ENCODE measurements at places on chromosomes 1 and 21.

- DNase-seq = no peak
Measured at GRCh38 chr1:228953207-228953606, 217.9 kb downstream of the RHOU start.

DNA sequence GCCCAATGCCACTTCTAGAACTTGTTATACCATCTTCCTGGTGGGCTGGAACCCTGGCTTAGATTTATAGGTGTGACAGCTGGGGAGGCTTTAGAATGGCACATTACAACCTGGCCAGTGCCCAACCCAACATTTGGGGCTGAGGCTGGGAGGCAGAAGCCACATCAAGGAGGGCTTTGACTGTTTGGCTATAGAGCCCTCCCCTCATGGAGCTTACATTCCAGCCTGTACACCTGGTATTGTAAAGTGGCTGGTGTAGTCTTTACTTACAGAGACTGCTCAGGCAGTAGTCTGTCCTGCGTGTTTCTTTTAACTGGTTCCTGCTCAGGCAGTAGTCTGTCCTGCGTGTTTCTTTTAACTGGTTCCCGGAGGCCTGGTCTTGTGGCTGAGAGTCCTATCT is 10.0 kb upstream of the SLC2A1 start:
- DNase-seq = no peak

- DNase-seq = peak; percentile 25
Measured at GRCh38 chr1:192951691-192952460, 107.3 kb downstream of the UCHL5 start.

- DNase-seq = peak; percentile 41
Measured at GRCh38 chr1:31937300-31938183, 626 bp downstream of the PTP4A2 start.

- no peak for DNase-seq
Measured at GRCh38 chr21:45468051-45468970, 63.3 kb downstream of the COL18A1 start.

DNA sequence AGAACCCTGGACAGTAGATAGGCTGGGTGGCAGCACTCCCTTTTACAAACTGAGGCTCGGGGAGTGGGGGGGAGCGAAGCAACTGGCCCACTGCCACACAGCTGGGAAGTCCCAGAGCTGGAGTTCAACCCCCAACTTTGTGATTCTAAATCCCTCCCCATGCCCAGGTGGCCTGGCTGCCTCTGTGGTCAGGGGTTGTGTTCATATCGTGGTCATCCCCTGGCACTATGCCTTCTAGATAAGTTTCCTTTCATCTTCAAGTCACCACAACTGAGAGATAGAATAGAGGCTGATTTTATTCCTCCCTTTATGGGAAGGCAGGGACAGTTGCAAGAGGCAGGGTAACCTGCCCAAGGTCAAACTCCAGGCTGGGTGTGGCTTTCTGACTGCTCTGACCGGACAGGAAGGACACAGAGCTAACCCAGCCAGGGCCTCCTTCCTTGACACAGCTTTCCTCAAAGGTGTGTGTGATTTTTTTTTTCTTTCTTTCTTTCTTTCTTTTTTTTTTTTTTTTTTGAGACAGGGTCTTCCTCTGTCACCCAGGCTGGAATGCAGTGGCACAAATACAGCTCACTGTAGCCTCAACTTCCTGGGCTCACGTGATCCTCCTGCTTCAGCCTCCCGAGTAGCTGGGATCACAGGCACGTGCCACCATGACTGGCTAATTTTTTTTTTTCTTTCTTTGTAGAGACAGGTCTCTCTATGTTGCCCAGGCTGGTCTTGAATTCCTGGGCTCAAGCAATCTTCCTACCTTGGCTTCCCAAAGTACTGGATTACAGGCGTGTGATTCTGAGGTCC is 18.4 kb upstream of the TNFRSF1B start:
- no peak for DNase-seq

GRCh38 chr1:218959784-218960183 is 213.9 kb upstream of the LYPLAL1 start:
- no peak for DNase-seq

DNA sequence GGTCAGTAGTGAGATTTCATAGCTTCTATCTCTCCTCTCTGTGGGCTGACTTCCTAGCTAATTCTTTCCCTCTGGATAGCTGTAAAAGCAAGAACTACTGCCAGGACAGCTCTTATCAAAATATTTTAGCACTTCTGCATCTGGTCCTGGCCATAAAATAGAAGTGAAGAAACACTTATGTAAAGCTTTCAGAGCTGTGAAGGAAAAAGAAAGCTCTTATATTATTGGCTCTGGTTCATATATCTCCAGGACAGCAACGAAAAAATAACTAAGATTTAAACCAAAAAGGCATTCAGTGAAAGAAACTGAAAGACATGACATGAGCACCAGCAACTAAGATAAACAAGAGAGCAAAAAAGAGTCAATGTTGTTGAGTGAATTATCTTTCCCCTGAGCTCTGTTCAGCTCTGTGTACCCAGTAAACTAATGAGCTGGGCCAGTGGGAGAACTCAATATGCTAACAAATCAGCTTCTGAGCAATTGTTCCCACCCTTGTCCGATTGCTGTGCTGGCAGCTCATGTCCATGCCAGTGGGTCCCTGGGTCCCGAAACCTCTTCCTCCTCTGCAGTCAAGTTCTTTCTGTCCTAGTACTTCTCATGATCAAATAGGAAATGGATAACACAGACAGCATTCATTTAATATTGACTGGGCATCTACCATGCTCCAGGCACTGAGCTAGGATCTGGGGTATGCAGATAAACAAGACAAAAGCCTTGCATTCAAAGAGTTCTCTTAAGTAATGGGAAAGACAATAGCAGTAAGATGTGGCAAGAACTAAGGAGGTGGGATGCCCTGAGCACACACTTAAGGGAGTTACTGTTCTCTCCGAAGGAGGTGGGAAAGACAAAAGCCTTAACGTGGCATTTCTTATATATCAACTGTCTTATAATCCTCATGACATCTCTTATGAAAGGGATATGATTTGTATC is 45.3 kb upstream of the MAN1A2 start:
- DNase-seq = no peak

- DNase-seq = no peak
Measured at GRCh38 chr1:182650678-182651338, 33.6 kb downstream of the RGS8 start.

Measured in AG09319 (cell line).